Breast epithelium (tissue), 4 donors: ENCODE measurements at places on chromosomes 12 and 14. TPM values are rescaled to one million over a fixed set of nuclear protein-coding genes. Genes with fewer than 3 reads are reported as not detected.

DNA sequence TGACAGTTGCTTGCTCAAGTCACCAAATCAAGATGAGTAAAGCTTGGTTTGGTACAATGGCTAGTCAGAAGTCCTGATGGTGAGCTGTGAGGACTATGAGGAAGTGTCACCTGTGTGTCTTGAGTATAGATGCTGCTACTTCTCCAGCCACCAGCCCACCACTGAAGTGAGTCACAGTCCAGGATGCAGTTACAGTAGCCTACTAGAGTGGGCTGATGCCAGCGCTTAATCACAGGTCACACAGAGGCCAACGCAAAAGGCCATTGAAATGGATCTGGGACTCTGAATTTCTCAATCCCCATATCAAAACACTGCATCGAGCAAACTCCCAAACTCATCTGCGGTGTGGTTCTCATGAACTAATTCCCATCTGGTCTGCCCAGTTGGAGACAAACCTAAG is 223.1 kb downstream of the ANO6 start:
- DNase-seq, result no peak

The ZC2HC1C gene
- 3.2 TPM for total RNA-seq

The OR6C4 gene
- total RNA-seq, result not detected

The OR6C2 gene
- not detected for total RNA-seq

DNA sequence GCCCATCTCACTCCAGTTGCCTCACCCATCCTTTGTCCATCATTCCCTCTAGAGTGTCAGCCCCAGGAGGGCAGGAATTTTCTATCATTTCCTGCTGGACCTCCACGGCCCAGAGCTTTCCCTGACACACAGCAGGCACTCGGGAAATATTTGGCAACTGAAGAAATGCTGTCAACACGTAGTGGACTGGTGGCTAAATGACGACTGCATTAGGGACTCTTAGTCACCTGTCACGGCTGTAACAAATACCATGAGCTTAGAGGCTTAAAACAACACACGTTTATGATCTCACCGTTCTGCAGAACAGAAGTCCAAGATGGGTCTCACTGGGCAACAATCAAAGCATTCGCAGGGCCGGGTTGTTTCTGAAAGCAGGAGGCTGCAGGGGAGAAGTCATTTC is 91.3 kb downstream of the PHETA1 start:
- no peak for DNase-seq

DNA sequence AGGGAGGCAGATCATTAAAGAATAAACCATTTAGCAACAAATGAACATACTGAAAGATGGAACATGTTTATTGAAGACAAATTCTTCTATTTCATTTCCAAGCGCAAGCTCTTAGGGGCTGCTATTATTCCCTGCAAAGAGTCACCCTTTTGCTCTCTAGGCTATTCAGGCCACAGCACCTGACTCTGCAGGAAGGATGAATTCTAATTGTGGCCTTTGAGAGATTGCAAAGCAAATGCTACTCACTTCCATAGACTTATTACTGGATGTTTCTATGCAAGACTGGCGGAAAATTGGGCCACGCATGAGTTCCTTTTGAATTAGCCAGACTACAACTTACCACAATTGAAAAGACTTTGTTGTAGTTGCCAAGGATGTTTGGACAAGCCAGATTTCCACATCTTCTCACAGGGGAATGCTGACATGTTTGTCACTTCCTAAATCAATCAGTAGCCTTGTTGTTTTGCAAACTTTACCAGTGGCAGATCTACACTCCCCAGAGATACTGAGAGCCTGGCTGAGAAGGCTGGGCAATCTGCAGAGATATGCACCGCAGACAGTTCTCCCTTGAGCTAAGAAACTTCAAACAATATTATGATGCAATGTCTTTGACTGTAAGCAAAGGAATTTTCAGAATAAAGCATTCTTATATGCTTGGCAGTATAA is 334.3 kb upstream of the SYT1 start:
- no peak for DNase-seq

- no peak for DNase-seq
These were observed 581.3 kb downstream of the TMEM121 start for GRCh38 chr14:106107703-106108102.

- no peak for DNase-seq
These were observed 69.9 kb downstream of the TGFB3 start for GRCh38 chr14:75911883-75912282.

- no peak for DNase-seq
These were observed 28.4 kb downstream of the RAD9B start for GRCh38 chr12:110530511-110530910.

The OASL gene
- 1.0 TPM for total RNA-seq

The HRK gene
- total RNA-seq, result 0.16 TPM

- no peak for DNase-seq
These were observed 247.5 kb downstream of the SLC16A7 start for GRCh38 chr12:59843260-59843843.

The KCNH3 gene
- total RNA-seq, result 1.3 TPM

The PAPLN gene
- 23.8 TPM for total RNA-seq

The MORN3 gene
- 0.29 TPM for total RNA-seq

The TAS2R42 gene
- total RNA-seq, result not detected

The SERPINA6 gene
- 12.5 TPM for total RNA-seq

DNA sequence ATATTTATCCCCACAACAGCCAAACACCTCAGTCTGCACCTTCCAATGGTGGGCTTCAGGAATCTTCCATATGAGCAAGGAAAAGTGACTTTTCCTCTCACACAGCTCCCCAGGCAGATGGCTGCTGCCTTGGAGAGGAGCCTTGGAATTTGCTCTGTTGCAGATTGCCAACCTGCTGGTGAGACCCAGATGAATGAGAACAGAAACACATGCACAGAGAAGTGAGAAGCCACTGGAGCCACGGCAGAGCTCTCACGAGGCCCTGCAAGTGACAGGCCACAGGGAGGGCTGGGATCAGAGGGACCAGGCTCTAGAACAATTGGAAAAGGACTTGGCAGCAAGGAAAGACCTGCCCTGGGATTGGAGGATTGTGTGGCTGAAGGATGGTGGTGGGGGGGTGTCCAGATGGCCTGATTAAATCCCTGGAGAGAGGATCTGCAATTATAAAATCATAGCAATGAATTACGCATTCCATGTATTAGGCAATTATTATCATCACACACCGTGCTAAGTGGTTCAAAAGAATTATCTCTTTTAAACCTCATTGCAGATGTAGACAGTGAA is 84.9 kb upstream of the PWP1 start:
- DNase-seq, result no peak

The MFAP5 gene
- 36.7 TPM for total RNA-seq

GRCh38 chr12:7853557-7853956 is 19.2 kb downstream of the SLC2A14 start:
- no peak for DNase-seq

GRCh38 chr12:104460041-104460719 is 3.4 kb downstream of the CHST11 start:
- DNase-seq, result no peak

GRCh38 chr12:69331909-69332684 is 16.1 kb upstream of the LYZ start:
- no peak for DNase-seq

The GSC gene
- total RNA-seq, result 9.8 TPM

GRCh38 chr12:64450711-64451486 is 1.0 kb upstream of the TBK1 start:
- no peak for DNase-seq

DNA sequence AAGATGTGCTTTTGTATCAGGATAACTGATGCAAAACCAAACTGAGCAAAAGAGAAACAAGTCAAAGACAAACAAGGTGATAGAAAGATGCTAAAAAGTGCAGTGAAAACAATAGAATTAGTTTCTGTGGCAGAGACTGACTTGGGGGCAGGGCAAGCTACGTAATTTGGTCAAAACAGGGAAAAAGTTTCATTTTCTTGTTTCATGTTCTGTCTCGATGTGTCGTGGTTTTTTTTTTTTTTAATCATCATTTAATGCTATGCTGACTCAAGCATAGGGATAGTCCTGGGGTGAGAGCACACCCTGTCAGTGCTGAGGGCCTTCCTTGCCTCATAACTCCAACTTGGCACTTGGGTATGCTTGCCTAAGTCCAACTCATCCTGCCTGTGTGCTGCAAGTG is 144.1 kb upstream of the PTPRQ start:
- no peak for DNase-seq

GRCh38 chr14:85556267-85556666 is 26.3 kb downstream of the FLRT2 start:
- no peak for DNase-seq
